ENCODE measurements at places on chromosomes 12 and 14.

- DNase-seq, result no peak
Measured at GRCh38 chr12:4286771-4287317, 13.3 kb downstream of the CCND2 start.

DNA sequence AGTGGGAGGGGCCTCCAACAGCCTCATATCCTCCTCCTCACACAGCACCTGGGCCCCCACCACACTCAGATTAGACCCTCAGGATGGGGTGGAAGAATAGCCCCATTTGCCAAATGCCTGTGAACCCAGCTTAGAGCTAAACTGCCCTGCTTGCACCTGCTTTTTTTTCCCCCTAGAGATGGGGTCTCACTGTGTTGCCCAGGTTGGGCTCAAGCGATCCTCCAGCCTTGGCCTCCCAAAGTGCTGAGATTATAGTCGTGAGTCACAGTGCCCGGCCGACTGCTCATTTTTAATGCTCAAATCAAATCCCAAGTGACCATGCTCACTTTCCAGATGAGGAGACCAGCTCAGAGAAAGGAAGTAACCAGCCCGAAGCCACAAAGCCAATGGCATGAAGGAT lies 27.1 kb downstream of the TESC start:
- DNase-seq, result no peak

DNA sequence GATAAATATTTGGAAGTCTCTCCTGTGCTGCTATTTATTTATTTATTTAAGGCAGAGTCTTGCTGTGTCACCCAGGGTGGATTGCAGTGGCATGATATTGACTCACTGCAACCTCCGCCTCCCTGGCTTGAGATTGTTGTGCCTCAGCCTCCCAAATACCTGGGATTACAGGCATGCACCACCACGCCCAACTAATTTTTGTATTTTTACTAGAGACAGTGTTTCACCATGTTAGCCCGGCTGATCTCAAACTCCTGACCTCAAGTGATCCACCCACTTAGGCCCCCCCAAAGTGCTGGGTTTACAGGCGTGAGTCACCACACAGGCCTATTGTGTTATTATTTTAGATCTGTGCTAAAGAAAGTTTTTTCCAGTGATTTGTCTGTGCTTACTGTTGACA lies 225.2 kb downstream of the CCER1 start:
- no peak for DNase-seq

- no peak for DNase-seq
Measured at GRCh38 chr12:12622418-12622817, 10.7 kb downstream of the CREBL2 start.

DNA sequence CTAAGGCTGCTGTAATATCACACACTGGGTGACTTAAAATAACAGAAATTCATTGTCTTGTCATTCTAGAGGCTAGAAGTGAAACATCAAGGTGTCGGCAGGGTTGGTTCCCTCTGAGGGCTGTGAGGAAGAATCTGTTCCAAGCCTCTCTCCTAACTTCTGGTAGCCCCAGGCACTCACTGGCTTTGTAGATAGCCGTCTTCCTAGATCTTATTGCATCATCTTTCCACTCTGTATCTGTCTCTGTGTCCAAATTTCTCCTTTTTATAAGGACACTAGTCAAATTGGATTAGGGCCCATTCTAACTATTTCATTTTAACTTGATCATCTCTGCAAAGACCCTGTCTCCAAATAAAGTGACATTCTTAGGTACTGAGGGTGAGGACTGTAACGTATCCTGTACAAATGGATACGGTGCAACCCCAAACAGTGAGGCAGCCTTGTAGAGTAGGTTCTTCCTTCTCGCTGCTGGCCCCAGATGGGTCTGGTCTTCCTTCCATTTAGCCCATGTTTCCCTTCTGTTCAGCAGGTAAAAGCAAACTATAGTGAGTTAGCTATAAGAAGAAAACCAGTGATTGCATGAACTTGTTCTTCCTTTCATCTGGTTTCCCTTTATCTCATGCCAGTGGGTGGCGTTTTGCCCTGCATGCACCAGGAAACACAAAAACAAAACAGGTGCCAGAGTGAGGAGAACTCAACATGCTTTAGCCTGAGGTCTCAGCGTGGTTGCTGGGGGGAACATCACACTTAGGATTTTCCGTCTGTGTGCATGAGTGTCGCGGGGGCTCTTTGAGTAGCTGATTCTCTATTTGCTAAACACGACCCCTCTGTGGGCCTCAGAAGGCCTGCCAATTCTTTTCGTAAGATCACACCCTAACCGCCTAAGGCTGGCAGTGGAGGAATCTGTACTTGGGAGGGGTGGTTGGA lies 19.5 kb downstream of the TTC9 start:
- no peak for DNase-seq

DNA sequence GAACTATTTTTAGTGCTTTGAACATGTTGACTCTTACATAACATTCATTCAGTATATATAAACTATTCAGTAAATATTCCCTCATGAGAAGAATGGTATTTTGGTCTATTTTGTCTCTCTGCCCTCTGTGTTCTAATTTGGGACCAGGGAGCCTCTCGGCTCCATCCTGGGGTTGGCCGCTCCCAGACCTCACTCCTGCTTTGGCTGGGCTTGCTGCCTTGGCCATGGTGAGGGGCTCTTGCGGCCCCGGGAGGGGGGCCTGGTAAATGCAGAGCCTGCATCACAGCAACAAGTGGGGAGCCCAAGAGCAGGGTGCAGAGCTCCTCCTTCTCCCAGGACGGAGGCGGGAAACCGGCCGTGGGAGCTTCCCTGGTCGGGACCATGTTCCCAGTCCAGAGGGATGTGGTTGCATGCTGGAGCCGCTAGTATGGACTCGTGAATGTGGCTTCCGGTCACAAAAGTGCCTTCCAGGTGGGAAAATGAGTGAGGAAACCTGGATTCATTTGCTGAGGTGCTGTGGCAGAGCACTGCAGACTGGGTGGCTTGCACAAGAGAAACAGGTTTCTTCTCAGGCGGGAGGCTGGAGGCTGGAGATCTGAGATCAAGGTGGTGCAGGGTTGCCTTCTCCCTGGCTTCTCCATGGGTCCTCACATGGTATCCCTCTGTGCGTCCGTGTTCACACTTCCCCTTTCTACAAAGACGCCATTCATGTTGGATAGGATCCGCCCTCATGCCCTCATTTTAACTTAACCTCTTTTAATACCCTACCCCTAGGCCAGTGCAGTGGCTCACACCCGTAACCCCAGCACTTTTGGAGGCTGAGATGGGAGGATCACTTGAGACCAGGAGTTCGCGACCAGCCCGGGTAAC lies 250.2 kb downstream of the CACNA1C start:
- DNase-seq, result no peak

- DNase-seq, result no peak
Measured at GRCh38 chr12:7411343-7411742, 32.6 kb downstream of the CD163L1 start.

GRCh38 chr12:53224061-53224896 lies 7.7 kb downstream of the RARG start:
- DNase-seq, result peak; percentile 85

DNA sequence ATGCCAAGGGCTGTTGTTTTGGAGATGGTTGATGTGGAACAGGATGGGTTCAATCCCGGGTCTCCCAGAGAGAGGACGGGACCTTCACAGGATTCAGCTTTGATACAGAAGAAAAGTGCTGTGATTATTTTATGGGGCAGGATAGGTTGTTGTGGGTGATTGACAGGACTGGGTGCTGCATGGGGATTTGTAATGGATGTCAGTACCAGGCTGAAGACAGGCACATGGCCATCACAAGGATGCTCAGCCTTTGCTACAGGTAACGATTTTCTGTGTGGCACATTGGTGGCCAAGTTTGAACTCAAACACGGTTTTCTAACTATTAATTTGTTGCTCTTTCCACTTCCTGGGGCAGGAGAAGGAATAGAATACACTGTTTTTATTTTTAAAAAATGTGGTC lies 4.5 kb upstream of the GUCY2C start:
- no peak for DNase-seq

DNA sequence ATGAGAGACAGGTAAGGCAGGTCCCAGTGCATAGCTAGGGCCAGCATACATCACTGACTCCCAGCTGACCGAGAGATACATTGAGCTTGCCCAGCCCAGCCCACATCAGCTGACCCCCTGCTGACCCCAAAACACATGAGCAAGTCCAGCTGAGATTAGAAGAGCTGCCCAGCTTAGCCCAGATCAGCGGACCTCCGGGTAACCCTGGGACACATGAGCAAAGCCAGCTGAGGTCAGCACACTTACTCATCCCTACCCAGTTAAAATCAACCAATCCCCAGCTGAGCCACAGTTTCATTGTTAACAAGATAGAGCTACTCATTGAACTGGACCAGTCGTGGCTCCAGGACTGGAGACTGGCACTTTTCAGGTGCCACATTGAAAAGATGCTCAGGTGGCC lies 21.8 kb upstream of the FBXO34 start:
- no peak for DNase-seq

DNA sequence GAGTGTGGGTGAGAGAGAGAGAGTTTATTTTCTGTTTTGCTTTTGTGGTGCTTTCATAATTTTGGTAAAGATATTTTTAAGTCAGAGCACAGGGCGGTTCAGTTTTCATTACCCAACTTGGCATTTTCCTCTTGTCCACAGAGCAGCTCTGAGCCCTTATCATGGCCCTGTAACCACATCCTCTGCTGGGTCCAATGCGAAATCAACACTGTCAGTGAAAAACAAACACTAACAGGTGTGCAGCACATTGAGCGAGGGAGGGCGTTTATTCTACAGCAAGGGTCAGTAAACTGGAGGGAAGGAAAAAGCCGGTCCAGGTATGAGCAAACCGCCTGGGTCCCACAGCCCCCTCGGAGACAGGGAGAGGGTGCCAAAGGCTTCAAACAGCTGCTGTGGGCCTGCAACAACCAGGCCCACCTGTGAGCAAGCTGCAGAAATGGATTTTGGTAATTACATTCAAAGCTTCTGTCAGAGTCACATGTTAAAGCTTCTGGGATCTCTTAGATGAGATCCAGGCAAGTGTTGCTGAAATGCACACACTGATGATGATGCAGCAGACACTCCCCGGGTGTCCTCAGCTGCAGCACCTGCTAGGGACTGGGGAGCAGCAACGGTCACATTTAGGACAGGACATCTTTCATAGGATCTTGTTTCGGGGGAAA lies 132.7 kb upstream of the DYRK2 start:
- DNase-seq, result no peak

DNA sequence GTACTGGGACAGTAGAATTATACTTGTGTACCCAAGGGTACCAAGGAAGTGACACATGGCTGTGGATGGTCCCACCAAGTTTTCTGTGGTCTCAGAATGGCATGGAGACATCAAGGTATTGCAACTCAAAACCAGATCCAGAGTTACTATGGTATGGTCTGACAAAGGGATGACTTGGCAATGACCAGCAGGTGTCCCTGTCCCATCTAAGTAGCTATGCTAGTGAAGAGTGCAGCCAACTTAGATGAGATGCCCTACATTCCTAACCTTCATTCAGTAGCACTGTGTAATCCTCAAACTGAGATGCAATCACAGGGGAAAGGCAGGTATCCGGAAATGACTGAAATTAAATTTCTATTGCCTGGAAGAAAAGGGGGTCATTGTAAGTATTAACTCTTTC lies 188.7 kb upstream of the TMEM260 start:
- no peak for DNase-seq

GRCh38 chr12:88993651-88994050 lies 358.6 kb downstream of the DUSP6 start:
- DNase-seq, result no peak

- DNase-seq, result no peak
Measured at GRCh38 chr14:53380867-53381225, 227.7 kb upstream of the DDHD1 start.

DNA sequence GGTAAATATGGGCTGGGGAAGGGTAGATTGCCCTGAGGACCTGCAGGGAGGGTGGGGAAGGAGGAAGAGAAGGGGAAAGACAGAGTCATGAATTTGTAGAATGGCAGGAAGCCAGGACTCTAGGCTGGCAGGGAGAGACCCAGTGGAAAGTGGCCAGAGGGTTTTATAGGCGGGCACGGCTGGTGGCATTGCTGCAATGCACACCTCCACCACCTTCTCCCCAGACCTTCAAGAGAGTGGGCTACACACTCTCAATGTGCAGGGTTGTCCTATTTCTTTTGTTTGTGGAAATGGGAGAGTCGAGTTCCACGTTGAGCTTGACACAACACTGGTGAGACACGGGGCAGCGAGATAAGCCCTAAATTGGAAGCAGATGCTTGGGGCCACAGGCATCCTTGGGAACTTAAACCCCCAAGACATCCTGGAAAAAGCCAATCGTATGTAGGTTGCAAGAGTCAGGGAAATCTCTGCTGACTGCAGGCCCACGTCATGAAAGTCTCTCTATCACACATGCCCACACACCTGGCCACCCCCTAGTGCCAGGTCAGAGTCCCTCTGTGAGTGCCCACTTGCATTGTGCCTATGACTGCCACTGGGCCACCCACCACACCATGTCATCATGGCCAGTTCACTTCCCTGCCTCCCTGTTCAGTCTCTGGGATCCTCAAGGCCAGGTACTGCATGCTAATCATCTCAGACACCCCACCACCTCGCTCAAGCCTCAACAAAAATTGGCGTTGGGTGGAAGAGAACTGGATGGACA lies 38.0 kb upstream of the BDKRB2 start:
- DNase-seq, result peak; percentile 74

Data from vagina (tissue), 2 donors.